Erythroblast (primary cell): ENCODE measurements at places on chromosomes 1 and 21.

DNA sequence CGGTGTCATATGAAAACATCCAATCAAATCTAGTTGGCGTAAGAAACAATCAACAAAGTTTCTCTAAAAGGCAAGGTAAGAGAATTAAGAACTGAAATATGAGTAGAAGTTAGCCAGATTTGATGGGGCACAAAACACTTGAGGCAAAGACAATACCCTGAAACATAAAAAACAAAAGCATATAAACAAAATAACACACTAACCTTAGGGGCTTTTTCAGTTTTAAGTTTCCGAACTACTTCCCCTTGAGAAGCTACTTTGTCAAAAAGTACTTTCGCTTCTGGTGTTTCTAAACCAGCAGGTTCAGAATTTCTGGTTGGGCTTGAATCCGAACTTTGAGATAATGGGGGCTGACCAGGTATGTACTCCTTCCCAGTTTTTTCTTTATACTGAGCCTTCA, 57.9 kb downstream of the EPRS1 start:
- no peak for DNase-seq

- DNase-seq = no peak
Observed at GRCh38 chr1:223504741-223505140, 111.5 kb downstream of the CCDC185 start.

DNA sequence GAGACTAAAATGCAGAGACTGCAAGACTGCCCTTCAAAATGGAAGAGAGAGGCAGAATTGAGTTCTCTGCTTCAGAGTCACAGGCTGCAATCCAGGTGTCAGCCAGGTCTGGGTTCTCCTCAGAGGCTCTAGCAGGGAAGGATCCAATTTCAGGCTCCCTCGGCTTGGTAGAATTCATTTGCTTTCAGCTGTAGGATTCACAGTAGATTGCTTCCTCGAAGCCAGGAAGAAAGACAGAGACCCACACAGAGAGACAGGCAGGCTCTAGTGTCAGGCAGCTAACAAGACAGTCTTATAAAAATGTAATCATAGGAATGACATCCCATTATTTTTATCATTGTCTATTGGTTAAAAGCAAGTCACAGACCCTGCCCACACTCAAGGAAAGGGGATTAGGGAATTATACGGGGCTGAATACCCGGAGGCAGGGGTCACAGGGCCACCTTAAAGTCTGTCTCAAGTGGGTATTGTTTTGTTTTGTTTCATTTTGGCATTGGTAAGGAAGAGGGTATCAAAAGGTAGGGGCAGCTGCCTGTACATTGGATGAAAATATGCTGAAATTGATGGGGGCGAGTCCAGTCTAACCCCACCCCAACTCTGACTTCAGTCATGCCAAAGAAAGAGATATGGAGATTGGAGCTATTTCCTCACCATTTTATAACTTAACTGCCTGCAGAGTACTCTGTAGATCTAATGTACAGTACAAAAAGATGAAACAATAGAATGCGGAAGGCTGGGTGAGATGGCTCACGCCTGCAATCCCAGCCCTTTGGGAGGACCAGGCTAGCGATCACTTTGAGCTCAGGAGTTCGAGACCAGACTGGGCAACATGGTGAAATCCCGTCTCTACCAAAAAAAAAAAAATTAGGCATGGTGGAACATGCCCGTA, 9.5 kb upstream of the TBCE start:
- no peak for DNase-seq

DNA sequence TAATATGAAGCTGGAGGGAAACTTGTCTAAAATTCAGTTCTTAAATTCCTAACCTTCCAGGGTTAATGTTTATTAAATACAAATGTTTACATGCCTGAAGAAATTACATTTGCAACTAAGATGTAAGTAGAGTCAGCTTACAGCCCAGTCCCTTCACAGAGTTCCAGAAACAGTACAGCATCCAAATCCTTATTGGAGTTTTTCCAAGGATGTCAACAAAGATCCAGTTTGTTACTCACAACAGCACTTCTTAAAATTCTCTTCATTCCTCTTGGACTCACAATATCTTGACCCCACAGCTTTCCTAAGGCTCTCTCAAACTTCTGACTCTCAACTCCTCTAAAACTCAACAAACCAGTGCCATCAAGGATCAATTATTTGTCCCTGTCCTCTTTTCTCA, 50.1 kb upstream of the RWDD3 start:
- DNase-seq = no peak

DNA sequence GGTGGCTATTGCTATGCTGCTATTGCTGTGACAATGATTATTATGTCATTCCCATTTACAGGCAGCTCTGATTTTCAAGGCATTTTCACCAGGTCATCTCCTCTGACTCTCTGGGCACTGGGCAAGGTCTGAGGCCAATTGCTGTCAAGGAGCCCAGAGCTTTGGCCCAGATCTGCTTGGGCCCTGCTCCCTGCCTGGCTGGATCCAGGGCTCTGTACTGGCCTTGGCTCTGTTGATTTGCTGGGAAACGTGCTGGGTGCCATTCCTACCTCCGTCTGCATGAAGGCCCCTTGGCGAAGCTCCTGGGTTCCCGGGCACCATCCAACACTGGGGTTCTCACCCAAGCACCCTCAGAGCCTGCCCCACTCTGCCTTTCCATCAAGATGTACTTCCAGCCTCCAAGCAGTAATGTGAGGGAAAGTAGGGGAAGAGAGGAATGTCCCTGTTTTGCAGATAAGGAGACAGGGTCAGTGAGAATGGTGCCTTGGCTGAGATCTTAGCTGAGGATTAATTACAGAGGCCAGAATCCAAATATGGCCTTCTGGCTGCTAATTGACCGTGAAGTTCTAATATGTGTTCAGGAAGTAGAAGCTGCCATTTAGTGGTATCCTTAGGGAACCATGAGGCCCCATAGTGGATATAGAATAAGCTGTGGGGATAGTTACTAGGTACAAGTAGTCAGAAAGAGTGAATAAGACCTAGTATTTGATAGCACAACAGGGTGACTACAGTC, 63.9 kb downstream of the HTR6 start:
- DNase-seq = no peak
